Renal cortical epithelial cell (primary cell): ENCODE measurements at places on chromosomes 13 and 19. TPM values are rescaled to one million over a fixed set of nuclear protein-coding genes. Genes with fewer than 3 reads are reported as not detected.

Gene SULT2B1
- total RNA-seq = not detected in 2 replicates

Gene ALG11
- 23.8 and 41.3 TPM in 2 replicates for total RNA-seq

Gene THSD8
- not detected in 2 replicates for total RNA-seq

Gene ZNF682
- 0.69 and 4.4 TPM in 2 replicates for total RNA-seq
